ENCODE measurements at places on chromosomes 16 and 17. TPM values are rescaled to one million over a fixed set of nuclear protein-coding genes. Genes with fewer than 3 reads are reported as not detected.

Gene CCL15
- total RNA-seq = not detected

Gene ZKSCAN2
- 10.2 TPM for total RNA-seq

DNA sequence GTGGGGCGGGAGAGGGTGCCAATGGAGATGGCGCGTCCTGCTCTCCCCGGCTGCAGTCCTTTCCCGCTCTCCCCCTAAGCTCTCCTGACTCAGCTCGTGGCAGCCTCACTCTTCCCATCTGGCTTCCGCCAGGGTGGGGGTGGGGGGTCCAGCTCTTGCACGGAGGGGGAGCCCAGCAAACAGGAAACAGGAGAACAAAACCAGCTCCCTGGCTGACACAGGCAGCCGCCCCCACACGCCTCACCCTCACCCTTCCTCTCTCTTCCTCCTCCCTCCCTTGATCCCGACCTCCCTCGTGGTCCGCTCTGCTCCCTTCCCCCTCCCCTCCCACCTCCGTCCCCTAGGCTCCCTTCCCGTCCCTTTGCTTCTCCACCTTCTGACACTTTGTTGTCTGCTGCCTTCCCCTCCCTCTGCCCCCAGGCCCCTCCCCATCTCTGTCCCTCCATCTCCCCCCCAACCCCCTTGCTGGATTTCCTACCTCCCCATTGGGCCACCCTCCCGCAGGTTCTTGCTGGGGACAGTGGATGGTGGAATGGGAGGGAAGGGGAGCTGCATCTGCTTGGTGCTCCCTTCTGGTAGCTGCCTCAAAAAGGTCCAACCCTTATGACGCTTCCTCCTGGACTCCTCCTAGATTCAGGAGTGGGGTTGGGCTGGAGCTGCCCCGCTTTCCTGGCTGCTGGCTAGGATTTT, 23.7 kb downstream of the ARHGAP23 start:
- no peak for DNase-seq

DNA sequence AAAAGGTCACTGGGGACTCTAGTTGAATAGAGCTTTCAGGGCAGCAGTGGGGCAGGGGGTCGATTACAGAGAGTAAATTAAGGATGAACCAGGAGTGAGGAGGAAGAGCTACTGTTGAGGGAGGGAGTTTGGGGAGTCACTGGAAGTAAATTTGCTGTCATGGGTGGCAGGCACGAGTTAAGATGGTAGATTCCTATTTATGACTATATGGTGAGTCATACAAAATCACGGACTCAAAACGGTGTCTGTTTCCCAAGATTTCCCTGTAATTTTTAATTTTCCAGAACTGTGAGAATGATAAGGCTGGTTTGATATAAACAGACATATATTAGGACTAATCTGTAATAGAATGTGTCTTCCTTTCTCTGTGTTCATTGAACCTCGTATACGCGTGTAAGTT, 287.6 kb upstream of the GOT2 start:
- no peak for DNase-seq

DNA sequence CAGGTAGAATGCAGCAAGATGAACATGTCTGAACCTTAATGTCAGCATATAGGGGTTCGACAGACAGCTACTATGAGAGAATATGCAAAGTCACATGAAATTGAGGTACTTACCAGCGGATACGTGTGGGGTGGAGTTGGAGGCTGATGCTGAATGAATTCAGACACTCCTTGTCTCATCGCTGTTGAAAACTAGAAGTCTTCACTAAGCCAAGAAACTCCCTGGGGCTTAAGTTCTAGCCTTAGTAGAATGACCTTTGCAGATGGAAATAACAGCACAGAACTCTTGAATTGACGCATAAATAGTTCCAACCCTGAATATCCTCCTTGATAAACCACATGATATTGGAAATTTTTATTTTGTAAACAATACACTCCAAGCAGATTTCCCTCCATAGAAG, 32.9 kb upstream of the MYOCD start:
- DNase-seq = no peak

DNA sequence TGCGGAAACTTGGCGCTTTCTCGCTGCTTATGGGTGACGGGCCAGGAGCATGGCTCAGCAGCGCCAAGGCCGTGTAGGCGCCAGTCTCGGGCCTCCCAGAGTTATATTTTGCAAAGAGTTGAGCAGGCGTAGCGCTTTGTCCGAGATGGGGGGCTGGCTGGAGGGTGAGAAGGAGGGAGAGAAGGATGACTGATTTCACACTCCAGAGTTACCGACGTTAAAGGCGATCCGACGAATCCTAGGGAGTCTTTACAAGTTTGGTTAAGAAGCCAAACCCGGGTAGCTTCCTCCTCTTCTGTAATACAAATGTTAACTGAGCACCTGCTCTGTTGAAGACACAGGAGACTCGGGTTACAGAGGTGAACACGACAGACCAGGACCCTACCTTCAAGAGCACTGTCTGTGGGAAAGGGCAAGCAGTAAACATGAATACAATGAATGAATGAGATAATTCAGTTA, 782 bp downstream of the POLR2A start:
- no peak for DNase-seq

- DNase-seq = peak; percentile 89
These were observed 622 bp downstream of the HOXB6 start for GRCh38 chr17:48603959-48604769.
